SW 1271 (cell line): ENCODE measurements at places on chromosomes 2 and 18.

GRCh38 chr18:53909668-53910067 is 314.8 kb downstream of the MBD2 start:
- peak; percentile 1 for DNase-seq

- no peak for DNase-seq
Measured at GRCh38 chr2:98518101-98518500, 73.4 kb downstream of the INPP4A start.

DNA sequence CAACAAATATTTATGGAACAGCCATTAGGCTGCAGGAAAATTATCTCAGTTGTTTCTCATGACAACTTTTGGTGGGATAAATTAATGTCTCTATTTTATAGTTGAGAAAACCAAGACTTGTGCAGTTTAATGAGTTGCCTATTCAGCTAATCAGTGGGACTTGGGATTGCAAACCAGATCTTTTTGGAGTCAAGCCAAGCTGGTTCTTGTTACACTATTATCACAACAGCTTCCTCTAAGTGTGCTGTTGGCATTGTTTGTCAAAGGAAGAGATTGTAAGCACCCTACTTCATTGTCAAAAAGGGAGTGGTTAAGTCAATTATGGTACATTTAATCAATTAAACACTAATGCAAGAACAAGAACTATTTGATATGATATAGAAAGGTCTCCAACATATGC is 119.2 kb downstream of the PAX3 start:
- DNase-seq: no peak

DNA sequence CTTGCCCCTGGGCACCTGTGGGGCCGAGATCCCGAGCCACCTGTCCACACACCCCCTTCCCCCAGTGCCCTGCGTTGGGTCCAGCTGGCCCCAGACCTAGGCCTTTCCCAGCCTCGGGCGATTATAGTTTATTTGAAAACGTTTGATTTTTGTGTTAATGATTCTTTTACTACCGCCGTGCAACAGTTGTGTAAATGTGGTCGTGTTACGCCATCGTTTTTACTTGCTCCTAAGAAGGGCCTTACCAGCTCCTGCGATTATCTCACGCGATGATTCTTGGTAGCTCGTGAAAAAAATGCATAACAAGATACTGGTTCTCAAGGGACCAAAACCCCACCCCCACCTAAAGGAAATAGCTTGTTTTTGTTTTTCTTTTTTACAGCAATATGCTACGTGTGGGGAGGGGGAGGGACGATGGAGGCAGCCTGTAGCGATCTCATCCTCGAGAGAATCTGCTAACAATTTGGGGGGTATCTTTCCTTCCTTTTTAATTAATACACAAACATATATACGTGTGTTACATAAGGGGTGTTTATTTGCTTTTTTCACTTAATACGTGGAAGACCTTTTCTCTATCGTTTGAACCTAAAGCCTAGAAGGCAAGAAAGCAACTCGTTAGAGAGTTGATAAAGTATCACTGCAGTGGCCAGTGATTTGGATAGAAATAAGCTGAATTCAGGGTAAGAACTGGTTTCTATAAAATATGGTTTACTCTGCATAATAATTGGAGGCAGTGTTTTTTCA is 1.0 kb downstream of the ZDBF2 start:
- peak; percentile 39 for DNase-seq

DNA sequence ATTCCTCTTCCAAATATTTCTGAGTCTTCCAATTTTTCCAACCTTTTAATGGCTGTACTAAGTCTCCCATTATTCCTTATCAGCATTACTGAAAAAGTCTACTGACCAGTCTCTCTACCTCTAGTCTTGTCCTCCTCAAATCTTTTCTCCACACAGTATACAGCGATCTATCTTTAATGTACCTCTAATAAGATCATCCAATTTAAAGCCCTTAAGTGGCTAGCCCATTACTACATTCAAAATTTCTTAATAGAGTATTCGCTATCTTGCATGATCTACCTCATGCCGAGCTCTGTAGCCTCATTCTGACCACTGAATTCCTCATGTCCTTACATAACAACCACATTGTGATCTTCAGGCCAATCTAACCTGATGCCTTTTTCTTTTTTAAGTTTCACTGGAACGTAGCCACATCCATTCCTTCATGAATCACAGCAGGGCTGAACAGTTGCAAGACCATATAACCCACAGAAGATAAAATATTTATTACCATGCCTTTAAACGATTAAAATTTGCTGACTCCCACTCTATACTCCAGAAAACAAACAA is 57.9 kb downstream of the SLC66A3 start:
- no peak for DNase-seq

DNA sequence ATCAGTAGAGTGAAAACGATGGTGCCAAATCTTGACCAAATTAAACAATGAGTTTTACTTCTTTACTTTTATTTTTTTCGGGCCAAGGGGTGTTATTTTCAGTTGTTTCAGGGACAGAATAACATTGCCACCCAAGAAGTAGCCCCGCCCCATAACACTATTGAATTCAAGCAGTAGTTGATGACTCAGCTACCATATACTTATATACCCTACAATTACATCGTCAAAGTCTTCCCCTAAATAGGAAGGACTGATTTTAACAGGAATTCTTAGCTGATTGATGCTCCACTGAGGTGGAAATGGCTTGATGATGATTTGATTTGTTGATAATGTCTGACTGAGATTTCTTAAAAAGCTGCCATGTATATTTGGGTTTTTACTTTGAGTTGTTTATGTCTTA is 24.7 kb downstream of the LYPD6B start:
- no peak for DNase-seq

DNA sequence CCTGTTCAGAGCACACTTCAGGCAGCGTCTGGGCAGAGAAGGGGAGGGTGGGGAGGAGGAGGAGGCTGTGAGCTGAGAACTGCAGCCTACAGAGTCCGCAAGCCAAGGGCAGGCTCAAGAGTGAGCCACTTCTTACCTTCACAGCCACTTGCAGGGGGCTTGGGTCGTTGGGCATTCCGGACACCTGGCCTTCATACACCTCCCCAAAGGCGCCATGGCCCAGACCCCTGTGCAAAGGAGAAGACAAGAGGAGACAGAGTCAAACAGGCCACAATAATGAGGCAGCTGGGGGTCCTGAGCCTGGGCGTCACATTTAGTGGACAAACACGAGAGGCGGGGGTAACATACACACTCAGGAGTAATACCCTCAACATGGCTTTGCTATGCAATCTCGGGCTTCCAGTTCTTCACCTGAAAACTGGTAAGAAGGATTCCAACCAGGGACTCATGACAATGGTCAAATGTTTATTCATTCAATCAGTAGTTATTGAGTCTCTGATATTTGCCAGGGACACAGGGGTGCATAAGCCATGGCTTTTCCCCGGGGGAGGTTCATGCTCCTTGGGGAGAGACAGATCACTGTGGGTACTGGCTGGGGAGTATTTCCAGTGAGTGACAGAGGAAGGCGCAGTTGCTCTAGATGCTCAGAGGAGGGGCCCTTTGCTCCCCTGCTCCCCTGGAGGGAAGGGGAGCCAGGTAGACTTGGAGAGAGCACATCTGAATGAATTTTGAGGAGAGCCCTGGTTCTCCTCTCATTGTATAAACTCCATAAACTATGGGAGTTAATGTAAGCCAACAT is 107.4 kb downstream of the CLIP4 start:
- no peak for DNase-seq

DNA sequence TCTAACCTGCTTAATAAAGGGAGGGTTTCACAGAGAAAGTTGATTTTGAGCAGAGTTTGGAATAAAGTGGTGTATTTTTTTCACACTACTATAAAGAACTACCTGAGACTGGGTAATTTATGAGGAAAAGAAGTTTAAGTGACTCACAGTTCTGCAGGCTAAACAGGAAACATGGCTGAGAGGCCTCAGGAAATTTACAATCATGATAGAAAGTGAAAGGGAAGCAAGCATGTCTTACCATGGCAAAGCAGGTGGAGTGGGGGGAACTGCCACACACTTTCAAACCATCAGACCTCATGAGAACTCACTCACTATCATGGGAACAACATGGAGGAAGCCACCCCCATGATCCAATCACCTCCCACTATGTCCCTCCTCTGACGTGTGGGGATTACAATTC is 546.7 kb downstream of the EPHA4 start:
- no peak for DNase-seq

DNA sequence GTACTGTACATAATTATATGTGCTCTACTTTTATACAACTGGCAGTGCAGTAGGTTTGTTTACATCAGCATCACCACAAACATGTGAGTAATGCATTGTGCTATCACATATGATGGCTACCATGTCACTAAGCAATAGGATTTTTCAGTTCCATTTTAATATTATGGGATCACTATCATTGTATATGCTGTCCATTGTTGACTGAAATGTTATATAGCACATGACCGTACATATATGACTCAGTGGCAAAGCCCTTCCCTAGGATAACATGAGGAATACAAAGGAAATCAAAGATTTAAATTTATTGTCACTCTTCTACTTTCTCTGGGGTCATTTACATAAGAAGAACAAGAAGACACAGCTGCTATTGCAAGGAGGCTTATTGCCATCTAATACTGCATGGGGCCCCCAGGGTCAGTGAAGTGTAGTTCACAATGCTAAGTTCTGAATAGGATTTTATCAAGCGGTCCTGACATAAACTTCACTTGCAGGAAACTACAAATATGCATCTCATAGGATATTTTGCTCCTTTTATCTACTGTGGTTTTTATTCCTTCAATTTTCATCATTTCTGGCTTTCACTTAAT is 21.8 kb downstream of the PDE1A start:
- no peak for DNase-seq

DNA sequence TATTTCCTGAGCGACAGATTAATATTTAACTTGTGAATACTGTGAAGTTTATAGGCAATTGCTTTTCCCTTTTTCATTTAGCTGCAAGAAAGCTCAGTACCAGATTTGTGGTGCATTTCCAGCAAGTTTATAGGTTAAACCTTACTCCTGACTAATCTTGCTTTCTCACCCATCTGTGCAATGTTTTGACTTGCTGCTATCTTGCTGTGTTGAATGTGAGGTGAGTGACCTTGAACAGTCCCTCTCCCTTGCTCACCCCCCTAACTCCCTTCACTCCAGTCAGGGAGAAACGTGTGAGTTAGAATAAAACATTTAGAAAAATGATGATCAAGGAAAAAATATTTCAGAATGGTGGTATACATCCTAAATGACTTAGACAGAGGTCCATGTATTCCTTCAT is 39.8 kb upstream of the PARD3B start:
- DNase-seq: no peak

DNA sequence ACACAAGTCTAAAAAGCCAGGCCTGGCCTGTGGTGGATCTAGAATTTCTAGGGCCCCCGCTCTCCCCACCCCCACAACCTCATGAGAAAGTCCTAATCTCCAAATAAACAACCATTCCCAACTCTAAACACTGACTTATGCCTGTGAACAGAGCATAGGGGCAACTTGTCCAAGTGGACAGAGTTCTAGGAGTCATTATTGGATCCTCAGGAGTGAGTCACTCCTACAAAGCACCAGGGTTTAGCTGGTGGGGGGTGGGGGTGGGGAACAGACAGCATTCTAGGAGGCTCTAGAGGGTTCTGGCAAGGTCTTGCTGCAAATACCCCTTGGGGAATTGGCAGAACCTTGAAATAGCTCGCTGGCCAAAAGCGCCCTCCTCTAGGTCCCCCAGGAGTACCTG is 83.3 kb downstream of the ZCCHC2 start:
- DNase-seq: no peak

GRCh38 chr2:172361840-172362239 is 65.5 kb upstream of the ITGA6 start:
- DNase-seq: no peak

DNA sequence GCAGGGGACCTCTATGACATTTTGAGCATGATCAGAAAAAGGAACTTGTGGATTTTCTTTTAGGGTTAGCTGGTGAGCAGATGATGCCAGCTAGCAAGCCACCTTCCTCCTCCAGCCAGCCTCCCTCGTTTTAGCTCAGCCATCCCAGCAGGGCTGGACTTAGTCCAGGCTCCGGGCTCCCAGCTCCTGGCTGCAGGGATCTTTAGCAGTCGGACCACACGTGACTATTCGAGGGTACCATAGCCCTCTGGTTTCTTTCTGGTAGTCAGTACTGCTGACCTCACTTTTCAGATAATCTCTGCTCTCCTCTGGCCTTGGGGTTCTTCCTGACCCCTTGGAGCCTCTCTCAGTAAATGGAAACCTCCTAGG is 31.8 kb downstream of the NCK2 start:
- DNase-seq: no peak

DNA sequence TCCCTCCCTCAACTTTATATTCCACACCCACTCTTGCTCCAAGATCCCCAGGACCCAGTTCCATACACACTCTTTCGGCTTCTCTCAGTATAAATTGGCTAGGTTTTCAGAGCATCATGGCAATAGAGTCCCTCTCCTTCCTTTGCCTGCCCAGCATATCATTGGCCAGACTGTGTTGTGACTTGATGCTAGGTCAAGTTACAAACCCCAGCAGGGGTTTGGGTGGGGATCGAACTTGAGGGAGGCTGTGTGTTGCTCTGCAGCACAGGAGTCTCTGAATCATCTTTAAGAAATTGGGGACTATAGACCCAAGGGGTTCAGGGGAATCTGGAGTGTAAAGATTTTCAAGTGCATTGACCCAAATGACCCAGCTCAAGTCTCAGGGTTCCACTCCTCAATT is 477.5 kb upstream of the MEIS1 start:
- no peak for DNase-seq

DNA sequence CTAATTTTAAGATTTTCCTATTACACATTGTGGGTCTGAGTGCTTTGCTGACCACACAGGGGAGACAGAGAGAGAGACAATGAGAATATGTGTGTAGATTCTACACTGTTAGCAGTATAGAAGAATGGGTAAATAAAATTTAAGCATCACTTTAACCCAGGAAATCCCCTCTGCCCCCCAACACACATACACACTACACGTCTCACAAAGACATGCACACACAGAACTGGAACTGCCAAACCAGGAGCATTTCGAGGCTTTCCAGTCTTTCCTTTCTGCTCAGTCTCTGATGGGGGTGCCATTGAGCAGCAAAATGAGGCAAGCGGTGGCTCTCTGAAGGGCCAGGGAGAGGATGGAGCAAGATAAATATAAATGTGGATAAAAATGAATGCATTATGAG is 2.5 kb downstream of the MERTK start:
- peak; percentile 54 for DNase-seq

- peak; percentile 15 for DNase-seq
Measured at GRCh38 chr2:112836695-112837117, at the start of gene IL1B. TSS of gene IL1B (minus strand) at chr2:112836779. CDS start at chr2:112836229, 550 bp downstream.

GRCh38 chr18:48802543-48803290 is 148.0 kb downstream of the SMAD7 start:
- no peak for DNase-seq

GRCh38 chr2:32422133-32422532 is 65.3 kb downstream of the BIRC6 start:
- DNase-seq: peak; percentile 15
